Fibroblast of skin of right biceps (primary cell): ENCODE measurements at places on chromosomes 2 and 18.
A peak's percentile ranks its signal among the peaks of the same experiment; 100 is the strongest.

- peak; percentile 58 for DNase-seq
Measured at GRCh38 chr2:200617156-200618053, 31.6 kb downstream of the AOX1 start.

GRCh38 chr18:73556904-73557303 lies 590.7 kb downstream of the FBXO15 start:
- DNase-seq, result no peak

GRCh38 chr2:150468350-150468960 lies 19.0 kb downstream of the RND3 start:
- DNase-seq, result no peak

GRCh38 chr18:65146482-65147021 lies 604.3 kb upstream of the CDH7 start:
- DNase-seq, result no peak

GRCh38 chr2:47487498-47487875 lies 84.5 kb downstream of the MSH2 start:
- DNase-seq, result no peak

DNA sequence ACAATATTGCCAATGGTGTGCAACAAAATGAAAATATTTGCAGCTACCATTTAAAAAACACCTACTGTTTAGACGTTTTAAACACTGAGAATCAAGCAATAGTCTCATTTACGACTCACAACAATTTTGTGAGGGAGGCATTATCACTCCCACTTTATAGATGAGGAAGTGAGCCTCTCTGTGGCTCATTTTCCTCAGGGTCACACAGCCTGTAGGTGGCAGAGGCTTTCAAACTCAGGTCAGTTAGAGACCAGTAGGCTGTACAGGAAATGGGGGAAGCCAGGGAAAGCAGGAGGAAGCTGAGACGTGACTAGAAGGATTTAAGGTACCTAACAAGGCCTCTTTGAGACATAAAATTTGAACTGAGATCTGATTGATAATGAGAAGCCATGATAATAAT lies 95.0 kb upstream of the ZNF521 start:
- no peak for DNase-seq

DNA sequence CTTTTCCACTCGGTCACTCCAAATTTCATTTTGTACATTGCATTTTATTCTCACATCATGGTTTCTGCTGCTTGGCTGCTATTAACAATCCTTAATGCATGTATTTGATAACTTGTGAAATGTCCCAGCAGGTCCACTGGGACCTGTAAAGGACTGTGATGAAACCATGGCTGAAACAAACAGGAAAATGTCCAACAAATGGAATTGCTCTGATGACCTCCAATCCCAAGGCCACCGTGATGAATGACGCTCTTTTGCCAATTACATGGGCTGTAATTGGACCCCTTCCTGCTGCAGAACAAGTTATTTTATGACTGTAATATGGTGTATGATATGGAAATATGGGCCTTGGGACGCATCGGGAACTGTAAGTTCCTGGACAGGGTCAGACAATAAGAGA lies 224.2 kb upstream of the CXCR4 start:
- DNase-seq, result no peak
